ENCODE measurements at places on chromosomes 4 and X.

- DNase-seq: no peak
Measured at GRCh38 chr4:77022560-77023179, 53.1 kb downstream of the CCNI start.

DNA sequence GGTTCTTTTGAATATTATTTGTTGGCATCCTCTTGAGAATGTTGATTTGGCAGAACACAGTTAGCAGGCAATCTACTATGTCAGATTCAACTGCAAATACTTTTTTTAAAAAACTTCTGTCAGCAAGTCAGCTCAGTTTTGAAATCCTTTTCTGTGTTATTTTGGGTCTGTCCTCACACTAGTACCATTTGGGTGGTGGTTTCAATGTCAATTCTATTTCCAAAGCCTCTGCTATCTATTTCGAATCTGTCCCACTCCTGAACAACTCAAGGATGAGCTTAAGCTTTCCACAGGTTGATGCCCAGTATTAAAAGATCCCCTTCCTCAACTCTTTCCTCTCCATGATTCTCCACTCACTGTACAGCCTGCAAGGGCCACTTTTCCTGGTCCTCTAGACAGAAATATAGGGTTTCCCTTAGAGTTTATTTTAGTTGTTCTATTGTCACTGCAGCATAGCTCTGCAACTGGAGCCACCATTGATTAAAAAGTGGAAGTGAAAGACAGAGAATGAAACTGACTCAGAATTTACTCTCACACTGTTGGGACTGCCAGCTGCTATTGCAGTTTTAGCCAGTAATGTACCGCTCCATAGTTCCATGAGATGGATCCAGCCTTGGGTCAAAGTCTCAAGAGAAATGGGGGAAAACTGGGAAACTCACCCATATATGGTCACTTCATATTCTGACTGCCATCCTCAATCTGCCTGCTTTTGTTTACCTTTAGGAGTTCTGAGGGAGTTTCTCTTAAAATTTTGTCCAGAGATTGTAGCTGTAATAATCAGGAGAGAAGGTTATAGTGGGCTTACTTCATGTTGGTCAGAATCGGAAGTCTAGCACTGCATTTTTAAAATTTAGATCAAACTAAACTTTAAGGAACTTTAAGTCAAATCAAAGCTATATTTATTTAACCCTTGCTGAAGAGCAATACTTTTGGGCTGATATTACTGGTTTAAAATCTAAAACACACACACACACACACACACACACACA lies 14.6 kb downstream of the HDX start:
- no peak for DNase-seq

DNA sequence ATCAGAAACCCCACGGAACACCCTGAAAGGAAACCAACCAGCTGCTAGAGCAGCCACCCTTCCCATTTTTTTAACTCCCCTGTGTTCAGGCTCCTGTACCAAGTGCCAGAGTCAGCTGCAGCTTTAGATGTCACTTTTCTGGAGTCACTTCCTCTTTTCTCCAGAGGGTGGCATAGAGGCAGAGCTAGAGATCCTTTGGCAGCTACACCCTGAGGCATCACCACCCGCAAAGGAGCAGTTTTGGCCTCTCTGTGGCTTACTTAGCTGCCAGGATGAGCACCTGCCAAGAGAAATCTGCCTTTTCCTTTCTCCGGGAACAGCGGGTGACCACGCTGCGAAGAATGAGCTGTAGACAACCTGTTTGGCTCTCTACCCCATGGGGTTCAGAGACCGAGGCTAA lies 58.0 kb upstream of the CHRDL1 start:
- DNase-seq: no peak

DNA sequence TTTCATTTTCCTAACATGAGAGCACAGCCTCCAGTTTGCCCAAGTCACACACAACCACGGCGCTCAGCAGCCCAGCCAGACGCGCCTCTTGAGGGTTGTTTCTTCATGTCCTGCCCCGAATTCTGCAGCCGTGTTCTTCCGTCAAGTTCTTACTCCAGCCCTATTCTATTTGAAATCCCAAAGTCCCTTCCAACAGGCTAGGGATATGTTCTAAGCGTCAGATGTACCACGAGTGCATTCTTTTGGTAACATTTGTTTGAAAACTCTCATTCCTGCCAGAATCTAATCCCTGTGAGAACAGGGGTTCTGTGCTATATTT lies 23.1 kb downstream of the ACSL1 start:
- no peak for DNase-seq

DNA sequence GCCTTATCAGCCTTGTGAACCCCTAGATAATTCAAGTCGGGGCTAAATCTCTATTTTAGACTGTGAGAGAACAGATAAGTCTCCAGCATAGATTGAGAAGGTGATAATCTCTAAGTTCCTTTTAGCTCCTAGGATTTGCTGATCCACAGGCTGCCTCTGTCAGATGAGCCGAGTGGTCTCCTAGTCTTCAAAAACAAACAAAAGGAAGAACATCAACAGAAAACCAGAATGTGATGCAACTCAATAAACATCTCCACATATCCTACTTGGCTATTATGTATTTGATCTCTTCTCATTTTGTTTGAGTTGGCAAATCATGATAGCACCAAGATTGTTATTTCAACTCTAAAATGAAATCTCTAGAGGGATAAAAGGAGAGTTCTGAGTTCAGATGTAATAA lies 88.4 kb upstream of the SLC7A11 start:
- DNase-seq: no peak

GRCh38 chr4:18366892-18367291 lies 345.3 kb upstream of the LCORL start:
- no peak for DNase-seq

DNA sequence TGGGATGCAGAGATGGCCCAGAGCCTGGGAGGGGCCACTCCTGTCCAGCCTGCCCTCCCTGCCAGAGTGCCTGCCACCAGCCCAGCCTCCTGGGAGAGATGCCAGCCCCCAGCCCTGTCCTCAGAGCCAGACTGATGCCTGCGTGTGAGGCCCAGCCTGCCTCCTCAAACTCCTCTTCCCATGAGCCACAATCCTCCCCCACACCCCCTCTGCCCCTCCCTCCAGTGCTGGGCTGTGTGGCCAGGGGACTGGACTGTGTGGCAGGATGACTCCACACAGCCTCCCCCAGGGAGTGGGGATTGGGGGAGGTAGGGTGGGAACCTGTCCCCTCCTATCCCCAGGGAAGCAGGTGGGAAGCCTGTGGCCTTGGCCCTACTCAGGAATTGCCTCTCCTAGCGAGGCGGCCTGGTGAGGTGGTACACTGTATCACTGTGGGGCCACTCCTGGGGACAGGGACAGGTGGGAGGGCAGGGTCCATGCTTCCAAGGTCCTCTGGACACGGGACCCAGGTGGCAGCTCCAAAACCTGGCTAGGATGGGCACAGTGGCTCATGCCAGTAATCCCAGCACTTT lies 4.3 kb upstream of the SH3BP2 start:
- DNase-seq: no peak

GRCh38 chr4:84032372-84032771 lies 466.7 kb downstream of the NKX6-1 start:
- DNase-seq: no peak

DNA sequence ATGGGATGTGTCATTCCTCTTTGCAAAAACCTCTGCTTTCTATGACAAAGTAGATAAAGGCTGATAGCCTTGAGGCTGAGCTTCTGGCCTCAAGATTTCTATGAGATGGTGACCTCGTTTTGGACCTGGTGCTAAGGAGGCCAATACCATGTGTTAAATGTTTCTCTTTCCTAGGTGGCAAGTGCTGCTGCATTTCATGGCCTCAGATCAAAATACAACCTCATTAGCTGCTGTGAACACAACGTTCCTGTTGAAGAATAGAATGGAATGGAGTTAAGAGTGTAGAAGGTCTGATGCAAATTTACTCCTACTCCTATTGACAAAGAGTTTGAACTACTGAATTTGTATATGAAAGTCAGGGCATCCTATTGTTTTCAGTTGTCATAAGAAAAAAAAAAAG lies 112.0 kb downstream of the C4orf51 start:
- DNase-seq: no peak

DNA sequence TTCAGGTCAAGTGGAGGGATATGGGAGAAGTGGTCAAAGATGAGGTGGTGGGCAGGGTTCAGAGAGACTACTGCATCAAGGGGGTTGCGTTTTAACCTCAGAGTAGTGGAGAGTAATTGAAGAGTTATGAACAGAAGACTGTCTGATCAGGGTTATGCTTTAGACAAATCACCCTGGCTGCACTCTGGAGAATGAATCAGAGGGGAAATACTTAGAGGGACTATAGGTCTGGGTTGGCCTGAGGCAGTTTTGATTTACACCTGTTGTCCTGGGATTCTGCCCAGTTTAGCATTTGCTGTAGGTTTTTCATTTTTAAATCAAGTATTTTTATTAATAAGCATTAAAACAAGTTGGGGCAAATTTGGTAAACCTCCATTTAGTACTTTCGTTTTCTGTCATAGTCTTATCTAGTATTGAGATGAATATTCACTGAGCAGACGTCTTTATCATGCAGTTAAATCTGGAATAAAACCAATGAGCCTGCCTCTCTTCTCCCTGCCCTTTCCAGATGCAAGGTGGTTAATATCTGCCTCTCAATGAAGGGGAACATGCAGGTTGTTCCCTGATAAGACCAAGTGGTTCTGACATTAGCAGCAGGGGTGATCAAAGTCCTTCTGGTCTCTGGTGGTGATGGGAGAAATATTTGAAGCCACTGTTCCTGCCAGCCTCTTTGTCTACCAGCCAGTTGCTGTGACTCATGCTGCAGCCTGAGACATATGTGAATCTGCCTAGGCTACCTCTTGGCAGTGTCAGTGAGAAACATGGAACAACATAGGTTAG lies 116.0 kb upstream of the RPS6KA3 start:
- DNase-seq: no peak

- DNase-seq: no peak
Measured at GRCh38 chr4:8081621-8082516, 76.7 kb downstream of the ABLIM2 start.

- no peak for DNase-seq
Measured at GRCh38 chr4:107837776-107838618, 13.3 kb downstream of the SGMS2 start.

- no peak for DNase-seq
Measured at GRCh38 chr4:140497405-140497746, 717 bp downstream of the MGAT4D start.

DNA sequence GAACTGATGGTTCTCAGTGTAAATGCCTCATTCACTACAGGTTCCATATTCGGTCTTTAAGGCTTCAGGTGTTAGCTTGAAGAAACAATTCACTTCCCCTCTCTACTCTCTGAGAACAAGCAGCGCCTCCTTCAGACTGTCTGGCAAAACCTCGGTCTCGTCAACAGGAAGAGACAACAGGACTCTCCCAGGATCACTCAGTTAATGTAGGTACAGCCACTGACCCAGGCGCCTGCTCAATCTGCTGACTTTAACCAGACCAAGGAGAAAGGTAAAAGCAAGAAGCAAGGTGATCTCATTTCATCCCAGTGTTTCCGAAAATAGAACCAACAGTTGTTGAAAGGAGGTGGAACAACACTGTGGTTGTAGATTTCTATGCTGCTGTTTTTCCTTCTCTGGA lies 102.2 kb downstream of the SLC2A9 start:
- DNase-seq: no peak

- no peak for DNase-seq
Measured at GRCh38 chr4:107034091-107034995, 1.8 kb downstream of the DKK2 start.

DNA sequence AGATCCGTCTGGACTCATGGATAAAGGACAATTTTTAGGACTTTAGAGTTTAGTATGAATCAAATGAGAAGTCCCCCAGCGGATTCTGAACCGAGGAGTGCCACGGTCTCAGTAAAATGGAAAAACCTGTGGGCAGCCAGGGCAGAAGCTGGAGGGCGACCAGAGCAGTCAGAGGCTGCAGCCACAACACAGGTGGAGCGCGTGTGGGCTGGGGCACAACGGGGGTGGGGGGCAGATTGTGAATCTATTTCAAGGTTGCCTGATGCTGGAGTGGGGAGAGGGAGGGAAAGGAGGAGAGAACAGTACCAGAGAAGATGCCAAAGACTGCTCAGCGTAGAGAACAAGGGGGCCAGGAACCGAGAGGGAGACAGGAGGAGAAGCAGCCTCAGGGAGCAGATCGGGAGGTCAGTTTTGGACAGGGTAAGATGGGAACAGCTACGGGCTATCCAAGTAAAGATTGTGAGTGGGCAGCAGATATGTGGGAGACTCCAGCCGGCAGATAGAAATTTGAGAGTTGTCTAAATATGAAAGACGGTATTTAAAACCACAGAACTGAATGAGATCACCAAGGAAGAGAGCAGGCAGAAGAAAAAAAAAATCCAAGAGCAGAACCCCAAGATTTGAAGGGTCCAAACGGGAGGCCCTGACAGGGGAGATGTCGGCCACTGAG lies 9.5 kb downstream of the FAT1 start:
- no peak for DNase-seq

- DNase-seq: no peak
Measured at GRCh38 chrX:109283870-109284269, 198.0 kb downstream of the GUCY2F start.

DNA sequence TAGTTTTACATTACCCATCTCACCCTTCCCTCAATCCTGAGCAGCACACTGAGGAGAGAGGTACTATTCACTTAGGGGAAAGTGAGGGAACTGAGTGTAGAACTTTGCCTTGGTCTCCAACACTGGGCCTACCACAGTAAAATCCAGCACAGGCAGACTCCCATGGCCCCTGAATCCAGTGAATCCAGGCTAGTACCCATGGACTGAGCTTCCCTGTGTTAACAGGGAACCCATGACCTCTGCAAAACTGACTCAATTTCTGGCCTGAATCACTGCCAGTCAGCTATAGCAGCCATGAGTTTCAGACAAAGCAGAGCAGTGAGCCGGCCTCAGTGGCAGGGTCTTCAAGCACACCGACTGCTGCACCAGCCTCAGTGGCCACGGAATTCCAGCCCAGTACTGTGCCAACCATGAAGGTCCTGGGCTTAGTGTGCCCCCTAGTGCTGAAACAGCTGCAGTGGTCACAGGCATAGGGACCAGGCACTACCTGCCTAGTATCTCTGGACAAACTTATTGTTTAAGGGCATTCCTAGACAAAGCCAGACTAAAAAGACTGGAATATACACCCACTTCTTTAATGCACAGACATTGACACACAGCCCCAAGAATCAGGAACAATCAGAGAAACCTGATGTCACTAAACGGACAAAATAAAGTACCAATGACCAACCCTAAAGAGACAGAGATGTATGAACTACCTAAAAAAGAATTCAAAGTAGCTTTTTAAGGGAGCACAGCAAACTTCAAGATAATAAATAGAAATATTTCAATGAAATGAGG lies 127.4 kb upstream of the RPL34 start:
- no peak for DNase-seq

DNA sequence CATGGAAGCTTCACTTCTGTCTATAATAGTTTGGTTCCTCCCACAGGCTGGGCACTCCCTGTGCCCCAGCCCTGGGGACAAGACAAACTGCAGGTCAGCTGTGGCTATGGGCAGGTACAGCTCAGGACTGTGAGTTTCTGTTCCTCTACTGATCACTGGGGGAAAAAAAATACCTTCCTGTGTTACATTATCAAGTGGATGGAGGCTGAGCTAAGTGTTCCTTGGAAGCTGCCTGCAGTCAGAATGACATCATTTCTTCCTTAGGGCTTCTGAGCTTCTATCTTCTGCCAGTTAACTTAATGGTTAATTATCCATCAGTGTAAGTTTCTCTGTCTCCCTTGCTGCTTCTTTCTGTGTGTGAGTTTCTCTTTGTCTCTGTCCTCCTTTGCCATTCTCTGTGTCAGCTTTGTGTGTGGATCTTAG lies 4.6 kb downstream of the RAB33A start:
- DNase-seq: no peak

GRCh38 chr4:32745351-32745750 lies 2025.2 kb downstream of the PCDH7 start:
- DNase-seq: no peak
